ENCODE measurements at places on chromosomes 1 and 21. TPM values are rescaled to one million over a fixed set of nuclear protein-coding genes. Genes with fewer than 3 reads are reported as not detected.

DNA sequence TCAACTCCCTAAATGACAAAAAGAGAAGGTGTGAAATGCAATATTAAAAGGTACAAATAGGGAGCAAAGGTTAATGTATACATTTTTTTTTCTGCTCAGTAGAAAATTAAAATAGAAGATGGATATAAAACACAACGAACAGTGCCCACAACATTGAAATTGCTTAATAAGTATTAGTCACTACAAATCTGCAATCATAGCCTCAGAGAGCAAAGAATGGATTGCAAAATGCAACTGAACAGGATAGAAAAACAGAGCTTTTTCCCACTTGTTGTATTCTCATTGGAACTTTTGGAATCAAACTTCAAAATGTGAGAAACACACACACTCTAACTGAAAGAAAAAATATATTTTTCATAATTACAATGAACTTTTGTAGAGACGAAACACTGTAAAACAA lies 552.2 kb upstream of the NCAM2 start:
- H3K4me1 ChIP-seq, result no peaks in the 10 kb centered on the region
- no peak for DNase-seq
- no peak overlapping the region for H3K4me3 ChIP-seq
- H3K27ac ChIP-seq, result no peak overlapping the region
- no peaks in the 10 kb centered on the region for H3K27me3 ChIP-seq

DNA sequence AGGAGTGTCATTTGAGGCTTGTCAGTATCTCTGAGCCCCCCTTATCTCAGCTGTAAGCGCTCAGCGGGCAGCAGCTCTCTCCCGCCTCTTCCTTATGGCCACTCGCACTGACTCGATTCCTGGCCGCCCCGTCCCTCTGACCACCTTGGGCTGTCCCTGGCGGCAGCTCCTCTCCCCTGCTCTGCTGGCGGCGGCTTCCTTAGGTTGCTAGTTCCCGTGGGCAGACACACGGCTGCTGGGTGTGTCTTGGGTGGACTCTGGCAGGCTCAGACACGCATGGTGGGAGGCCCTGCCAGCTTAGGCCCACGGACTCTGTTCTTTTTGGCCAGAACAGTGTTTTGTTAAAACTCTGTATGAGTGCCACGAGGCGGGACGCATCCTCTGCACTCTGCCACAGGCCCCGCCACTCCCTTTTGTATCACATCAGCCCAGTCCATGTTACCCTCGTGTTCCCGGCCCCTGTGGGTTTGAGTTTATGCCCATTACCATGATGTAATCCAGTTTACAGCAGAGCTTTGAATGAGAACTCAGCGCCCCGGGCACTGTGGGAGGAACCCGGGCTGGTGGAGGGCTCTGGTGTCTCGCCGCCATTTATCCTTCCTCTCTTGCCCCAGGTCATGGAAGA lies 45.9 kb downstream of the COQ8A start:
- no peaks in the 10 kb centered on the region for H3K27me3 ChIP-seq
- H3K4me1 ChIP-seq, result no peaks in the 10 kb centered on the region
- peaks cover 21% of the 10 kb centered on the region for H3K36me3 ChIP-seq
- no peak overlapping the region for H3K27ac ChIP-seq
- no peak overlapping the region for H3K4me3 ChIP-seq

GRCh38 chr1:43205671-43206070 lies 33.5 kb downstream of the CFAP57 start:
- H3K27ac ChIP-seq, result no peak overlapping the region
- no peak overlapping the region for H3K4me3 ChIP-seq
- peaks cover 8% of the 10 kb centered on the region for H3K4me1 ChIP-seq
- DNase-seq, result no peak
- H3K27me3 ChIP-seq, result no peaks in the 10 kb centered on the region

DNA sequence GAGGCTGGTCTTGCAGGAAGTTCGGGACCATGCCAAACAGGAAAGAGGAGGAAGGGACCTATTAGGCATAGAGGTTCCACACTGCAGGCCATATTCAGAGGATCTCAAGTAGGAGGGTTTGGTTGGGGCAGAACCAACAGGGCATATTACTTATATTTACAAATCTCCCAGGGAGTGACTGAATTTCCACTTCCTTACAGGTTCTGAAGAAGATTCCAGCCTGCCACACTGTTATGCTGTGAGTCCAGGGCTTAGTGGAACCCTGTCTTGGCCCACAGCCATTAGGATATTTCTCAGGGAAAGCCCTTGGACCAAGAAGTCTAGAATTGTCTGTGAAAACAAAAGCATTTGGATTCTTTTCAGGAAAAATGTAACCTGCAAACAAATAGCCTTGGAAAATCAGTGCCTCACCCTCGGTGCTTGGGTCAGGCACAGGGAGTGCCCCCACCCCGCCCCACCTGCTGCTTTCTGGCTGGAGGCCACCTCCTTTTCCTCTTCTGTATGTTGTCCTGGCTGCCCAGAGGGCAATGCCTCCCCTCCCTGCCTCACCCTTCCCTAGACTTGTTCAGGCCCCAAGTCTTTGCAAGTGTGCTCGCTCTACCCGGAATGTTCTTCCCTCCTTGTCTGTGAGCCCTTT lies 41.0 kb upstream of the JUN start:
- DNase-seq, result no peak
- no peak overlapping the region for H3K27ac ChIP-seq
- no peak overlapping the region for H3K4me3 ChIP-seq
- H3K36me3 ChIP-seq, result peaks cover 11% of the 10 kb centered on the region

GRCh38 chr1:97904534-97904933 lies 16.3 kb downstream of the DPYD start:
- no peak overlapping the region for H3K4me3 ChIP-seq
- H3K36me3 ChIP-seq, result no peaks in the 10 kb centered on the region
- DNase-seq, result no peak
- H3K4me1 ChIP-seq, result no peaks in the 10 kb centered on the region
- no peaks in the 10 kb centered on the region for H3K27me3 ChIP-seq

DNA sequence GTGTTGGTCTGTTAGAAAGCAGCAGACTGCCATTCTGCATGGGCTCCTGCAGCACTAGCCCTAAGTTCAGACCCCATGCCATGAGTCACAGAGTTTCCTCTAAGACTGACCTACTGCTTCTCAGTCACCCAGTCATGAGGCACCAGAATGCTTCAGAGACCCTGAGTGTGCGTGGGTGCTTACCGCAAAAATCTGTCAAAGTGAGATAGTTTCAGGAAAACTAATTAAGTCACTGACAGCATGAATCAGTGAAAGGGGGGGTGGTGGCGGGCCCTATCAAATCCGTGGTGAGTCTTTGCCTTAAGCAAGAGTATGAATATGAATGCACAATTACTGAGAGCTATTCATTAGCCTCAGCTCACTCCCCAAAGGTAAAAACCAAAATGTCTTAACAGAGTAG lies 98.1 kb downstream of the KCTD3 start:
- no peaks in the 10 kb centered on the region for H3K36me3 ChIP-seq
- DNase-seq, result no peak
- peaks cover 2% of the 10 kb centered on the region for H3K4me1 ChIP-seq
- no peaks in the 10 kb centered on the region for H3K27me3 ChIP-seq
- no peak overlapping the region for H3K4me3 ChIP-seq

DNA sequence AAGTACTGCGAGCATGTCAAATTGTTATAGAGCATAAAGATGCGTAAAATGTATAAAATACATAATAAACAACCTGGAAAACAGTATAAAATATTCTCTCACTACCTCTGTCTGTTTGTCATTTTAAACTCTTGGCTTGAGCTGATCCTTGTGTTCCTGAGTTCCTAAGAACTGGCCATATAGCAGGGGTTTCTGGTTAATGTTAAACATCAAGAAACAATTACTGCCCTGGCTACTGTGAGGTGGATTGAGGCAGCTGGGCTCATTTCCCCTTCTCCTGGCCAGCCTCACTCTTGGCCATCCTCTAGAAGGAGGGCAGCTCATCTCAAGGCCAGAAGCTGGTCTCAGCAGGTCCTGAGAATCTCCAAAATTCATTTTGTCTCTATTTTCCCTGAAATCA lies 297.3 kb upstream of the USP24 start:
- no peaks in the 10 kb centered on the region for H3K27me3 ChIP-seq
- H3K27ac ChIP-seq, result no peak overlapping the region
- H3K4me3 ChIP-seq, result no peak overlapping the region
- H3K4me1 ChIP-seq, result no peaks in the 10 kb centered on the region
- H3K36me3 ChIP-seq, result no peaks in the 10 kb centered on the region

DNA sequence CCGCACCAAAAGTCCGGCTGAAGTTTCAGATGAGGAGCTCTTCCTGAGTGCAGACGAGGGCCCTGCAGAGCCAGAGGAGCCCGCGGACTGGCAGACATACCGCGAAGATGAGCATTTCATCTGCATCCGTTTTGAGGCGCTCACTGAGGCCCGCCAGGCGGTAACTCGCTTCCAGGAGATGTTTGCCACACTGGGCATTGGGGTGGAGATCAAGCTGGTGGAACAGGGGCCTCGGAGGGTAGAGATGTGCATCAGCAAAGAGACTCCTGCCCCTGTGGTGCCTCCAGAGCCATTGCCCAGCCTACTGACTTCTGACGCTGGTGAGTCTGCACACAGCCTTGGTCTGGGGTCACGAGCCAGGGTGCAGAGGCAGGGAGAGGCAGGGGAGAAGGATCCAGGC lies 84.7 kb downstream of the TRIM11 start:
- H3K27ac ChIP-seq, result no peak overlapping the region
- no peak for DNase-seq
- no peaks in the 10 kb centered on the region for H3K4me1 ChIP-seq
- no peak overlapping the region for H3K4me3 ChIP-seq
- peaks cover 38% of the 10 kb centered on the region for H3K36me3 ChIP-seq

GRCh38 chr1:246506367-246506673 lies 759 bp downstream of the SMYD3 start:
- H3K36me3 ChIP-seq, result no peaks in the 10 kb centered on the region
- no peak overlapping the region for H3K27ac ChIP-seq
- no peaks in the 10 kb centered on the region for H3K4me1 ChIP-seq
- H3K4me3 ChIP-seq, result peak overlapping the region; percentile 82

GRCh38 chr1:114203595-114204128 lies 50.0 kb upstream of the SYT6 start:
- no peak overlapping the region for H3K27ac ChIP-seq
- H3K36me3 ChIP-seq, result no peaks in the 10 kb centered on the region
- H3K27me3 ChIP-seq, result no peaks in the 10 kb centered on the region
- H3K4me1 ChIP-seq, result no peaks in the 10 kb centered on the region
- no peak overlapping the region for H3K4me3 ChIP-seq
- DNase-seq, result no peak

DNA sequence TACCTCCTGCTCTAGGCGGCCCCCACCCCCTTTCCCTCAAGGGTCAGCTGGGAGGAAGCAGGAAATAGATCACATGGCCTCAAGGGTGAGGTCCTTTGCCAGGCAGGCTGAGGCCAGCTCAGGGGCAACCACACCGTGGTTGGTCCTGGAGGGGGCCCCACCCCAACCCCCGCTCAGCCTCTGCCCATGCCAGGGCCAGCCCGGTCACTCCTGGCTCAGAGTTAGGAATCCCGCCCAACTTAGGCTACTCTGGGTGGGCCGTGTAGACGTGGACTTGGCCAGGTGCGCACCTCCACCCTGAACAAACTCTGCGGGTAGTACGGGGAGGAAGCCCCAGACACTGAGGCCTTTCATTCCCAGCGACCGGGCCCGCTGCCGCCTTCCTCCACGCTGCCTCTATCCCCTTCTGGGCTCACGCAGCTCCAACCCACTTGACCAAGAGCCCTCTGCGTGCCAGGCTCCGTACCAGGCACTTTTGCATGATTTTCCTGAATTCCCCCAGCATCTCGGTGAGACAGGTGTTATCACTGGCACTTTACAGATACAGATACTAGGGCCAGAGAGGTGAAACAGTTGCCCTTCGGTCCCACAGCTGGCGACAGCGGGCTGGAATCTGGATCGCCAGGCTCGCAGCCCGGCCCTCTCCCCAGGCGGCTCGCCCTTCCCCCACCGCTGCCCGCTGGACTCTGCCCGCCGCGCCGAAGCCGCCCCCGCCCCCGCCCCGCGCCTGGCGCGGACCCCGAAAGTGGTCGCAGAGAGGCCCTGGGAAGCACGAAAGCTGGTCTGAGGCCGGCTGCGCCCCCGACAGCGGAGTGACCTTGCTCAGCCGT lies 769 bp downstream of the GALE start:
- no peak overlapping the region for H3K27ac ChIP-seq
- H3K4me3 ChIP-seq, result peak overlapping the region; percentile 91
- peaks cover 21% of the 10 kb centered on the region for H3K36me3 ChIP-seq
- H3K27me3 ChIP-seq, result no peaks in the 10 kb centered on the region
- no peaks in the 10 kb centered on the region for H3K4me1 ChIP-seq

- H3K27ac ChIP-seq, result no peak overlapping the region
- no peak overlapping the region for H3K4me3 ChIP-seq
- H3K27me3 ChIP-seq, result no peaks in the 10 kb centered on the region
- no peak for DNase-seq
These were observed 66.5 kb upstream of the GADD45A start for GRCh38 chr1:67618285-67619018.

DNA sequence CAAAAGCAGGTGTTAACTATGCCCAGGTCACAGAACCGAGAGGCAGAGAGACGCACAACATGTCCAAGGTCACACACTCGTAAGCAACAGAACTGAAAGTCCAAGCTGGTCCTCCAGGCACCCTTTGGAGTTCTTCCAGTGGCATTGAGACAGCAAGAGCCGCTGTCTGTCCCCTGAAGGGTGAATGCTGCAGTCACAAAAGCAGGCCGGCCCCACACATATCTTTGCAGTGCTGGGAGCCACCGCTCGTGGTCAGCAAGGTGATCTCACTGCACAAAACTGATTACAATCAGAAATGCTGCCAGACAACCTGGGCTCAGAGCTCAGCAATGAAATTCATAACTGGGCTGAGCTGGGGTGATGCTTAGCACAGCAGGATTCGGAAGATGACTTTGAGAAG lies 47.4 kb upstream of the RAB4A start:
- H3K36me3 ChIP-seq, result no peaks in the 10 kb centered on the region
- no peaks in the 10 kb centered on the region for H3K4me1 ChIP-seq
- no peaks in the 10 kb centered on the region for H3K27me3 ChIP-seq
- DNase-seq, result no peak

Gene PRPF38B
- total RNA-seq, result 60.1 TPM

Gene EFCAB7
- total RNA-seq, result 4.2 TPM

Gene FALEC
- not detected for total RNA-seq

Gene GJA9
- total RNA-seq, result not detected

Gene MPL
- total RNA-seq, result not detected

Gene TDRD10
- 0.31 TPM for total RNA-seq

Gene KIRREL1
- total RNA-seq, result 29.9 TPM

All from H9 (cell line).